ENCODE measurements at places on chromosomes 2 and 18.

- DNase-seq, result no peak
These were observed 44.4 kb upstream of the RBM44 start for GRCh38 chr2:237754182-237754581.

GRCh38 chr18:22952525-22952924 lies 19.4 kb downstream of the RBBP8 start:
- DNase-seq, result no peak

- DNase-seq, result no peak
These were observed 44.8 kb upstream of the CNGA3 start for GRCh38 chr2:98301469-98301868.

DNA sequence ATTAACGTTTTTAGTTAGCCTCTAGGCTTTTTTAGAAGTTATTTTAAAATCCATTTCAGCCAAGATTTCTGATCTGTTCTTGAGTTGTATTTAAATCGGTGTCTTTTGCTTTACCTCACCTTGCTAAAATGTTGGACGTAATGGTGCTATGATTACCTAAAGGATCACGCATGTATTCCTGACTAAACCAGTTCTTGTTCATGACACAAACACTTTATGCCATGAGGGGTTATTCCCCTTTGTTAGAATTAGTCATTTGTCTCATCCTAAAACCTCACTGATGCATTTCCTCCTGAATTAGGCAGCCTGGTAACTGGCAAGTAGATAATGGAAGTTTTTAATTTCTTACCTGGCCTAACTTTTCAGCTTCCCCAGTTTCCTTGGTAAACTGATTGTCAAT lies 185.4 kb upstream of the TANK start:
- no peak for DNase-seq

DNA sequence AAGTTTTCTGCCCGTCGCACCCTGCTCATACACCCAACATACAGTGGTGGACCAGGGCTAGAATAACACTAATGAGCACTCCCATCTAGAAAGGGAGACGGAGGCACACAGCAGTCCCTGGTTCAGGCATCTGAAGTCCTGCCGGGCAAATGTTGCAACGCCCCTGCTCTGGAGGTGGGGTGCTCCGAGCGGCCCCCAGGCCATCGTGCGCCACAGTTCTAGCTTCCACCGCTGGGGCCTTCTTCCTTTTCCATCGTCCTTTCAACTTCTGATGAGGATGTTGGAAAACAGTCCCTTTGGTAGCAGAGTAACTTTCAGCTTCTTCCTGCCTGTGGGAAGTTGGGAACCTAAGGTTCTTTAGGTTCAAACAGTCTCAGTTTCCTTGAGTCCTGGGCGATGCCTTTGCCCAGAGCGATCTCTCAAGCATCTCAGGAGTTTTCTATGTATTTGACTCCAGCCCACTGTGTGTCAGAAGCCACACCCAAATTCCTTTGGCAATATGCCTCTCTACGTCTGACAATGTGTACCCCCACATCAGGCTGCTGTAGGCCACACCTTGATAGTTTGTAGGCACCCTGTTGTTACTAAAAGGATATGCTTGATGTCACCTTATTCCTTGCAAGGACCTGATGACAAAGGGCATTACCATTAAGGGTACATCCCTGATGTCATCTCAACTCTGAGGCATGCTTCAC lies 258.8 kb downstream of the GLI2 start:
- no peak for DNase-seq

DNA sequence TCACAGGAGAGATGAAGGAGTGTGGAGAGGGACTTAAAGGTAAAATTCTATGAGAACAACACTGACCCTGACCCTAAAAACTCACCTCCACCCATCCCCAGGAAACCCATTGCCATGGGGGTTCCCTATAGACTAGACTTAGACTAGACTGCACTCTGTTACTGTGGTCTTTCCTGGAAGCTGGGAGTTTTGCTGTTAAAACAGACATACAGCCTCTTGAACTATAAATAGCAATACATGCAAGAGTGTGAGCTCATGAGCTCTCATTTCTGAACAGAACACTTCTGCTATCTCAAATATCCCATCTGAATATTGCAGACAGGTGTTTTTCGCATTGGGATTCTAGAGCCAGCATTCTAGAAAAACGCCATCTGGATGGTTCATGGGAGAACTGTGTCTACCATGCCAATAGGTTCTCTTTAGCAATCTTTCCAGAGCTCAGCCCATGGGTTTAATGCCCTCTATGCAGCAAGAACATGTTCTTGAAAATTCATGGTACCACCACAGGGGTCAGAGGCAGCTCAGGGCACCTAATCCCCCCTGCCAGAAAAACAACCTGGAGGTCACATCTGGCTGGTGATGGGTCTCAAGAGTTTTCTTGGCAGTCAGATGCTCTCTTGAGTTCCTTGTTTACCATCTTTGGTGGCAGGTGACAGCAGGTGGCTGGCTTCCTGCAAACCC lies 51.9 kb downstream of the SLC14A2 start:
- no peak for DNase-seq

DNA sequence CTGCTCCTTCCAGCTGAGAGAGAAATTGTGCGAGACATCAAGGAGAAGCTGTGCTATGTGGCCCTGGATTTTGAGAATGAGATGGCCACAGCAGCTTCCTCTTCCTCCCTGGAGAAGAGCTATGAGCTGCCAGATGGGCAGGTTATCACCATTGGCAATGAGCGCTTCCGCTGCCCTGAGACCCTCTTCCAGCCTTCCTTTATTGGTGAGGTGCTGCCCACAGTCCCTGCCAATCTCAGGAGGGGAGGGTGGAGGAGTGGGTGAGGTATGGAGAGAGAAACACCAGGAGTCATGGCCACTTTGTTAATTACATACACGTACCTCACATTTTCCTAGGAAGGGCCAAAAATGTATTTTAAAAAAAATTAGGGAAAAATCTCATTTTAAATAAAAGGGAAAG lies 12.0 kb upstream of the DGUOK start:
- DNase-seq, result no peak

DNA sequence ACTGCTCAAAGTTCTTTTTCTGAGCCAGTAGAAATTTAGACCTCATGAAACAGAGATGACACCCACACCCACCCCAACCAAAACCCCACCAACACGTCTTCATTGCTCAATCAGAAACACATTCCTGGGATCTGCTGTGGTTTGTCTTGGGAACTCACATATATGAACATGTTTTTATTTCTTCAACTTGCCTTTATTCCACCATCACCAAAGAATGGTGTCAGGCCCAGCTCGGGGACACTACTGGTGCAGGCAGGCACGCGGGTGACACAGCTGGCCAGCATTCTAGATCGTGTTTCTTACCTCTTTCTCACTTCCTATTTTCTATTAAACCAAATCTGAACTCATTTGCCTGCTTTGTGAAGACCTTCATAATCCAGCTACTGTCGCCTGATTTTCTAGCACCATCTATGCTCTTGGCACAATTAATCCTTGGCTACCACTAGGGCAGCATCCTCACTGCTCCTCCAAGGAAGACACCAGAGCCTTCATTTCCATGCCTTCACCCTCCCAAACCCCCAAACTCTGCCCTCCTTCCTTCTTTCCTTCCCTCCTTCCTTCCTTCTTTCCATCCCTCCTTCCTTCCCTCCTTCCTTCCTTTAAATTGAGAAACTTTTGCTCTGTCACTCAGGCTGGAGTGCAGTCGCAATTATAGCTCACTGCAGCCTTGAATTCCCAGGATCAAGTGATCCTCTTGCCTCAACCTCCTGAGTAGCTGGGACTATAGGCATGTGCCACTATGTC lies 157.1 kb downstream of the BCL2 start:
- no peak for DNase-seq

GRCh38 chr2:140905083-140905781 lies 1225.6 kb downstream of the LRP1B start:
- no peak for DNase-seq

DNA sequence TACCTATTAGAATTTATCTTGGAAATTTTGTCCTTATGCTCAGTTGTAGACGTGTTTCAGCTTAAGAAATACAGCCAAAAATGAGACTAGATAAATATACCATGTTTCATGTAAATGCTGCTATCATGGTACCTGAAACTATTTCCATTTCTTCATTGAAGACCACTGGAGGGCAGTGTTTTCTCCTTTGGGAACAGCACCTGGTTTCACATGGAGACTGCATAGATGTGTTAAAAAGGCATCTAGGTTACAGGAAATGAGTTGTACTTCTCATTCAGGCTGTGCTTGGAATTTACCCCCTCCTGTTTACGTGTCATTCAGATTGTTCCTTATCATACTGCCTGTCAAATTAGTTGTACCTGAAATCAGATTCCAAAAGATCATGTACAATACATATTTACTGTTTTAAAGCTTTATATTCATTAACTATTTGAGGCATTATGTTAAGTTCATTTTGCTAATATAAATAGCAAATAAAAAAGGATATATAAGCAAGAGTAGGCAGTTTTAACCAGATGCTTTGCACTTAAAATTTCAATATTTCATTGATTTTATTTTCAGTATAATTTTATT lies 57.3 kb upstream of the PSMD14 start:
- no peak for DNase-seq

GRCh38 chr2:218125095-218125494 lies 733 bp upstream of the CXCR2 start:
- no peak for DNase-seq

- no peak for DNase-seq
These were observed 208.3 kb downstream of the ERBB4 start for GRCh38 chr2:212330263-212330662.

- DNase-seq, result no peak
These were observed 41.6 kb downstream of the TDRD15 start for GRCh38 chr2:21165350-21165749.

- no peak for DNase-seq
These were observed 14.3 kb downstream of the ZNF142 start for GRCh38 chr2:218645126-218645525.

GRCh38 chr2:138244501-138244925 lies 257.1 kb upstream of the SPOPL start:
- no peak for DNase-seq

DNA sequence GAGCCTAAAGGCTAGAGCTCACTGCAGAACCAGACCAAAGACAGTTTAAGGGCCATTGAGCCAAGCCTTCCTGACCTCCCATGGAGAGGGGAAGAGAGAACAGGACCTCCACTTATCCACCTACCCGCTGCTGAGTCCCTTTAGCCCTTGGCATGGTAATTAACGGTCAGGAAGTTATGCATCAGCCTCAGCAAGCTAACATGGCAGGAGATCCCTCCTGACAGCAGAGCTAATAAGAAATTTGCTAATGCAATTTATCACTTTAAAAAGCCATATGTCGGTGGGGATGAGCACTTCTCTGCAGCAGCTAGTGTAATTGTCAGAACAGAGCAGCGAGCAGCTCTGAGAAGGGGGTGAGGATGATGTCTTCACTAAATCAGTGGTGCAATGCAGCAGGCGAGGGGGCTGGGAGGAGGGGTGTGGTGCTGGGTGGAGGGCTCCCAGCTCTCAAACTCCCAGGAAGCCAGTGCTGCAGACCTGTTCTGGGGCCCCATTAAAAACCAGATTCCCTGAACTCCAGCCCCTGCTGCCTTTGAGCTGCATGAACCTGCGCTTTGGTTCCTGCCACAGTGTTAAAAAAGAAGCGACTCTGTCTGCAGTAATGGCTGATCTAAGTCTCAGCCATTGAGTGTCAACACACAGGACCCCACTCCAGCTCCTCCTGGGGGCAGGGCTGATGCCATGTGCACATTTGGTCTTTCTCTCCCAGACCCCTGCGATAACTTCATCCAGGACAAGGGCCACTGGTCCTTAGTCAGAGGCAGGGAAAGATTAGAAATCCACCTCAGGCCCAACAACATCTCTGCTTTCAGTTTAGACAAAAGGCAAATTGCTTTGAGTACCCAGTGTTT lies 84.2 kb upstream of the STPG4 start:
- DNase-seq, result no peak

DNA sequence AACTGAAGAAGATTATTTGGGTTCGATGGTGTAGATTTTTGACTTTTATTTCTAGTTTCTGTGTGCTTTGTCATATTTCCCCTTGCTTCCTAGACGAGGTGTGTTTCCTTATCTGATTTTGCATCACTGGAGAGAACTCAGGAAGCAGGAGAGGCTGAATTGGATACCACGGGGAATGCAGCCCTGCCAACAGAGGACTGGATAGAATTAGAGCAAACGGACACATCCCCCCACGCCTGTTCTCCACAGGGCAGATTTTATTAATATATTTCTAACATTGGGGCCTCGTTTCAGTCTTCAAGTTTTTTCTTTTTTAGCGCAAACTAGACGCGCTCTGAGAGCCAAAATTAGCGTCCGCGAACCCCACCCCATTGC lies 678 bp upstream of the VAPA start:
- no peak for DNase-seq

GRCh38 chr2:216370961-216371712 lies 1.1 kb downstream of the MARCHF4 start:
- peak; percentile 24 for DNase-seq

GRCh38 chr2:67755156-67755882 lies 307.5 kb downstream of the C1D start:
- no peak for DNase-seq

DNA sequence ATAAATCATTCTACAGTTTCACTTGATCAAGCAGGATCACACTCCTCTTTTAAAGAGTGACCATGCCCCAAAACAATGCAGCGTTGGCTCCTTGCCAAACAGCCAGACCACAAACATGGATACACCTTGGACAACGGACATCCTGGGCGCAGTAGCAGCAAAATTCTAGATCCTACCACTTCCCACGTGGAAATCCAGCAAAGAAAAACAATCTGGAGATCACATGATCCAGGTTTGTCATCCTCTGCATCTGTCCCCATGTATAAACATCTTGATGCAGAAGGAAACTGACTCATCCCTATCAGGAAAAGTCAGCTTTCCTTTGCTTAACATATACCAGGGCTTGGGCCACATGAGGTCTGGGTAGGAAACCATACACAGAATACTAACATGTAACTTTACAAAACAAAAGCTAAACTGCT lies 53.1 kb downstream of the ZNF521 start:
- DNase-seq, result no peak

GRCh38 chr2:45123521-45124191 lies 114.4 kb upstream of the SIX2 start:
- DNase-seq, result no peak

- no peak for DNase-seq
These were observed 563 bp upstream of the GMCL1 start for GRCh38 chr2:69828938-69829255.

DNA sequence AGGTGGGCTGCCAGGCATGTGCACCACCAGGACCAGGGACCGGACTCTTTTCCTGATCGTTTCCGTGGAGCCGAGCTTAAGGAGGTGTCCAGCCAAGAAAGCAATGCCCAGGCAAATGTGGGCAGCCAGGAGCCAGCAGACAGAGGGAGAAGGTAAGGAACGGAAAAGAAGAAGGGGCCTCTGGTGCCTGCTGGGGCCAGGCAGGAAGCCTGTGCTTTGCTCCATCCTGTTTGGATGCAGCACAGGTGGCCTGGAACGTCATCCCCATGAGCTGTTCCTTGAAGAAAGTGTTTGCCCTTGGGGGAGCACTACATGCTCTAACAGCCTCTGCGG lies 33.9 kb downstream of the CNGA3 start:
- no peak for DNase-seq

DNA sequence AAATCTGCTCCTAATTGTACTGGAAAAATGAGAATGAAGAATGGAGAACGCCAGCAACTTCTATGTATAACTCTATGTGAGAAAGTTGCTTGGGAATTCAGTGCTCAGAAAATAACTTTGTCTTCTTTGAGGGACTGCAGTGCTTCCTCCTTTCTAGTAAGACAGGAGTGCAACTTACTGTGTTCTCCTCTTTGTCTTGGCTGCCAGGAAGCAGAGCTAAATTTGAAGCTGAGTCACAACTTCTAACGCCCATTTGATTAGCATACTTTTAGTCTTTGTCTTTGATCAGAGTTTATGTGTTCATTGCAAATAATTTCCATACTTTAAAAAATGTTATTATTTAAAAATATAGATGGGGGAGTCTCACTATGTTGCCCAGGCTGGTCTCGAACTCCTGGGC lies 6.6 kb downstream of the ARHGAP25 start:
- DNase-seq, result no peak

- DNase-seq, result no peak
These were observed 43.6 kb upstream of the PXDN start for GRCh38 chr2:1787755-1788477.

Measured in D721Med (cell line).